ENCODE measurements at places on chromosomes 5 and 9.

- DNase-seq, result no peak
These were observed 206.5 kb downstream of the ARL15 start for GRCh38 chr5:54103871-54104270.

GRCh38 chr5:64788156-64788555 lies 19.4 kb downstream of the CWC27 start:
- no peak for DNase-seq

DNA sequence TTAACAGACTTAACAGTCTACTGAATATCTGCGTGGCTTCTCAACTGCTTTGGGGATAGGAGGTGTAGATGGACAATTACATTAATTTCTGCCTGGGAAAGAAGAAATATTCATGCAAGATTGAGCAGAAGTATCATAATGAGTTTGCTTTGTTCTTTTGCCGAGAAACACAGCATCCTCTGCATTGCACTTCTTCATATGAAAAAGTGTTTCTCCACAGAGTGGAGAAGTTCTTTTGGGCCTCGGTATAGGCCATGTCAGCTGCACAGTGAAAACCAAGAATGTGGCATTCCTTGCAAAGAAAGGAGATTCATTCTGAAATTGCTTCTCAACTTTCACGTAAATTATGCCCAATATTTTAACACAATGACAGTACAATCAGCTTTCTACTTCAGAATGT lies 17.6 kb upstream of the SNX2 start:
- no peak for DNase-seq

- DNase-seq, result no peak
These were observed 474.9 kb upstream of the CDH10 start for GRCh38 chr5:25119650-25120049.

GRCh38 chr9:127974001-127974768 lies 6.6 kb downstream of the EEIG1 start:
- DNase-seq, result no peak

DNA sequence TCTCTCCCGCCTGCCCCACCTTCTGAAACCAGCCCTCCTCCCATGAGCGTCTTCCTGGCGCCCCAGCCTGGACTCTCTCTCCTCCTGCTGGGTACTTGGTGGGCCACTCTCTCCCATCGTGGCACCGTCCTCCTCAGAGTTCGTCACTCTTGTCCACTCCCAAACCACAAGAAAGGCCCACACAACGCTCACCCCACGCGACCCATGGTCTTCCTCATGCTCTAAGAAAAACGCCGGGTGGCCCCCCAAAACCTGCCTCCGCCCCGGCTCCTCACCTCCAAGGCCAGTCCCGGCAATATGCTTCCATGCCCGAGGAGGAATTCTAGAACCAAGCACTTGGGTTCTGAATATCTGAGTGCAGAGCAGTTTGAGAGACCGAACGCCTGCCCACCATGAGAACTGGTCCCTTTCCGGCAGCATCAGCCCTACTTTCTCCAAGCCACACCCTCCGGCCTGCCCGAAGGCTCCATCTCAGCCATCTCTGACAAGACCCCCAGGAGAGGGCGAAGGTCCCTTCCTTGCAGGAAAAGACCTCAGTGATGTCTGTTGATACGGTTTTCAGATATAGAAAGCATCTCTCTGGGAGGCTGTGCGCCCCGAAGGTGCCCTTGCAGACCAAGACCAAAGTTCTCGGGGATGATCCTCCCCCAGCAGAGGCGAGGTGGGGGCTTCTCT lies 15.0 kb downstream of the SLC6A3 start:
- DNase-seq, result no peak

GRCh38 chr5:44388321-44389089 lies 715 bp downstream of the FGF10 start:
- no peak for DNase-seq

DNA sequence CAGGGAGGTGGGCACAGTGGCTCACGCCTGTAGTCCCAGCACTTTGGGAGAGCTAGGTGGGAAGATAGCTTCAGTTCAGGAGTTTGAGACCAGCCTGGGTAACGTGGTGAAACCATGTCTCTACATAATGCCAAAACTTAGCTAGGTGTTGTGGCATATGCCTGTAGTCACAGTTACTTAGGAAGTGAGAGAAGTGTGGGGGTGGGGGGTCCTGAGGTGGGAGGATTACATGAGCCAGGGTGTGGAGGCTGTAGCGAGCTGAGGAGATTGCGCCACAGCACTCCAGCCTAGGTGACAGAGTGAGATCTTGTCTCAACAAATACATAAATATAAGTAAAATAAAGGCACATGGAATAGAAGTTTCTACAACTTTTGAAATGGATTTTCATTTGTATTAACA lies 23.1 kb downstream of the VCAN start:
- DNase-seq, result no peak

DNA sequence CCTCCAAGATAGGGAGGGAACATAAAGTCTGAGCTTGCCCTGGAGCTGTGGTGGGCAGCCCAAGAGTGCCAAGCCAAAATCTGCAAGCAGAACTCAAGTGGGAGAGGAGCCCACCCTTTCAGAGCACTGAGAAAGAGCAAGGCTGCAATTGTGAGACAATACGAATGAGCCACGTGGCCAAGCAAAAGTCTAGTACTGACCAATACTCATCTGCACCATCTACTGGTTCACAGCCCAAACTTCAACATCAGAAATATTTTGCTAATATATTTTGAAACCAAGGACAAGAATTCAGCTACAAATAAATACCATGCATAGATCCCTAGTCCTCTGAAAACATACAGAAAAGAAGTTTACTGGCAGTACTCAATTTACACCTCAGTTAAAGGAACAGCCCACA lies 696.2 kb upstream of the COX7C start:
- DNase-seq, result no peak

GRCh38 chr9:105405514-105406131 lies 42.2 kb upstream of the FSD1L start:
- peak; percentile 76 for DNase-seq

GRCh38 chr5:59346982-59347381 lies 546.5 kb downstream of the PDE4D start:
- DNase-seq, result no peak

GRCh38 chr5:39765366-39765765 lies 340.6 kb upstream of the DAB2 start:
- no peak for DNase-seq

DNA sequence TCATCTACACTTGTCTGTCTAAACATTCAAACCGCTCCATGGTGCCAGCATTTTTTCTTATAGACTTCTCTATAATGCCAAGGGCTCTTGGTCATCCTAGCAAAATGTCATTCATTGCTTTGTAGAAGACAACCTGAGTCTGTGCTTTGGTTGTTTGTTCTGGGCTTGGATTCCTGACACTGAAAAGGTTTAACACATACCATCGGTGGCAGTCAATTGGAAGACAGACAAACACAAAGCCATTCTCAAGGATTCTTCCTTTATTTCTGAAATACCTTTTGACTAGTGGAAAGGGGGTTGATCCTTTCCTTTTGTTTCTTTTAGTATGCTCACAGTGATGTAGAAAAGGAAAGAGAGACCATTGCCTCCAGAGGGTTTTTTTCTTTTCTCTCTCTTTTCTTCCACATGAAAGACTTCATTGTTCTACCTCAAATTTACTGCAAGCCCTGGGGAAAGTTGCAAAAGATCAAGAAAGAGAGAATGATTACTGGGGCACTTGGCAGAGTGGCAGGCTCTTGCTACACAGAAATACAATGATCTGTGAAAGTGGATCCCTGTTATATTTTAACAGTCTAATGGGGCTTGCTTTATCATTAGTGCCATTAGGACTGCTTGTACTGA lies 66.4 kb upstream of the TMC1 start:
- DNase-seq, result no peak

GRCh38 chr5:87300176-87300575 lies 32.5 kb downstream of the RASA1 start:
- DNase-seq, result no peak

GRCh38 chr5:56516441-56516840 lies 283.3 kb upstream of the ANKRD55 start:
- DNase-seq, result no peak

All from CD4-positive, alpha-beta T cell treated with Interleukin-17A for 1 hour (primary cell).